ENCODE measurements at places on chromosomes 5 and 9.
A peak's percentile ranks its signal among the peaks of the same experiment; 100 is the strongest.

GRCh38 chr9:129177443-129177790, 644 bp downstream of the IER5L start:
- DNase-seq = no peak

- DNase-seq = no peak
Measured at GRCh38 chr9:8254541-8254940, 455.0 kb upstream of the DMAC1 start.

DNA sequence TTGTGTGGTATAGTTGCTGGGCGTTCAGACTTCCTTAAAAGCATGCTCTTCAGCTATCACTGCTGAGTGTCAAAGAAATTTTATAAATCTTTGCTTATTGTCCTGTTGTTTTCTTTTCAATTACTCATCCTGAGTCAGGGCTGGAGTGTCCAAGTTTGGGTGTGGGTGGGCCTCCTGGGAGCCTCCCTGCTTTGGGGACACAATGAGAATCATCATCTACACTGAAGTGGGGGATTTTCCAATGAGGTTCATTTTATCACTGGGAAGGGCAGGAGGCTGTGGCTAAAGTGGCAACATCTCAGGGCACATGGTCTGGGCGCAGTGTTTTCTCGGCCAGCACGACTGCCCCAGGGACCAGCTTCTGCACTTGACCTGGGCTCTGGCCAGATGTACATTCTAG, 19.5 kb downstream of the GFPT2 start:
- DNase-seq = no peak

DNA sequence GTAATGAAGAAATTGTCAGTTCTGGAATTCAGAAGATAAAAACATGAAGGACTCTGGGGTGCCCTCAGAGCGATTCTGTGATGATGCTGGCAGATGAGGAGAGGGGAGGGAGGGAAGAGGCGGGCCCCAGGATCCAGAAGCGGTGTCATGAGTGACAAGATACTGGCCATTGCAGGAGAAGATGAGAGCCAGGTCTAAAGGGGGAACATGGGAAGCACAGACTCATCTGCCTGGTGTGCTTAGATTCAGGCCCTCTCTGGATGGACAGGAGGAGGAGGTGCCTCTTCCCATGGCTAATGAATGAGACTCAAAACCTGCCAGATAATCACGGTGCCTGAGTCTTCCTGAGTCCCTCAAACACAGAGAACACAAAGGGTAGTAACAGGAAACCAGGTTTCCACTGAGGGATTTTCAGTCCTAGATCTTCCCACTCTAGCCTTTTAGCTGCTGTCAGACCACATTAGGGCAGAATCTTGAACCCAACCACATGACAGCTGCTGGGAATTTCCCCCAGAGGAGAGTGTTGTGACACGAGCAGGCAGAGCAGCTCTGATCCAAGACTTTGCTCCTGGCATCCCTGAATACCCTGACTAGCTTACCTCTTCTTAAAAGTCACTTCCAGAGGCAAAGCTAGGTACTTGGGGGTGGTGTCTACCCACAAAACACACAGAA, 28.2 kb upstream of the HSPA9 start:
- no peak for DNase-seq

DNA sequence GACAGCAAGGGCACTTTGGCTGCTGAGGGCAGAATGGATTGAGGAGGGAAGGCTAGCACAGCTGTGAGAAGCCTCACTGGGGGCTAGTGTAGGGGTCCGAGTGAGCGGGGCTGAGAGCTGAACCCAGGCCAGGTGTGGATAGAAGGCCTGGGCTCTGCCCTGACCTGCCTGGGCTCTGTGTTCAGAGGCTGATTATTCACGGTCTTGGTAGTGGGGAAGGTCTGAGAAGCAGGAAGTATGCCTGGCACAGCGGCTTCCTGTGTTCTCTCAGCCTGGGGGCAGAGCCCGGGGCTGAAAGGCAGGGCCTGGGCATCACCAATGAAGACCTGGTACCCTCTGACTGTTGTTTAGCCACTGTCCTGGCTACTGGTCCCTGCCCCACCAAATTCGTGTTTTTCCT, 136.4 kb upstream of the TBC1D2 start:
- no peak for DNase-seq

- no peak for DNase-seq
Measured at GRCh38 chr9:136626740-136627642, 35.7 kb upstream of the EGFL7 start.

- no peak for DNase-seq
Measured at GRCh38 chr5:106401561-106401960, 1269.2 kb downstream of the EFNA5 start.

- DNase-seq = no peak
Measured at GRCh38 chr9:8391132-8391531, 591.6 kb upstream of the DMAC1 start.

DNA sequence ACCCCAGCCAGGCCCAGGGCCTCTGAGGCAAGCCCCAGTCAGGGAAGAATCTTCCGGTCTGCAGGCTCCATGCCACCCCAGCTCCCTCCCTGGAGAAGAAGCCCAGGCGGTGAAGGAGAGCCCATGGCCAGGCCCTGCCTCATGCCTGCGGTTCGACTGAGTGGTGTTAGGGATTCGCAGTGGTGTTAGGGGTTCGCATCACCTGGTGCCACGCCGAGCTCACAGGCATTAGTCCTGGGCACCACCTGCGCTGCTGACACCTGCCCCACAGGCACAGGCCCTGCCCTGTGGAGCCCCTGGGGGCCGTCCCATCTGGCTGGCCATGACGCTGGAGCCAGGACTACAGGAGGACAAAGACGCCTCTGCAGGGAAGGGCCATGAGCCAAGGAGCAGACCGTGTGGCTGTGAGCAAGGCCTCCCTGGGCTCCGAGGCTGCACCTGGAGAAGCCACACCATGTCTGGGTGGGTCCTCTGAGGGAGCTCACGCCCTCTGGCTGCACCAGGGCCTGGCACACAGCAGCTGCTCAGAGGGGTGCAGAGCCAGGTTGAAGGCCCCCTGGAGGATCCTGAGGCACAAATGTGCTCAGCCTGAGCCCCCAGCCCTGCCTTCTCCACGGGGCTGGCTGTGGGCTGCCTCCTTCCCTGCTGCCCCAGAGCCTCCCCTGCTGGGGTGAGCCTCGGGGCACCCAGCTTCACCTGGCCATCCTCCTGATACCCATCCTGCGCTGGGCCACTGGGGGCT, 27.6 kb upstream of the RNF130 start:
- no peak for DNase-seq

DNA sequence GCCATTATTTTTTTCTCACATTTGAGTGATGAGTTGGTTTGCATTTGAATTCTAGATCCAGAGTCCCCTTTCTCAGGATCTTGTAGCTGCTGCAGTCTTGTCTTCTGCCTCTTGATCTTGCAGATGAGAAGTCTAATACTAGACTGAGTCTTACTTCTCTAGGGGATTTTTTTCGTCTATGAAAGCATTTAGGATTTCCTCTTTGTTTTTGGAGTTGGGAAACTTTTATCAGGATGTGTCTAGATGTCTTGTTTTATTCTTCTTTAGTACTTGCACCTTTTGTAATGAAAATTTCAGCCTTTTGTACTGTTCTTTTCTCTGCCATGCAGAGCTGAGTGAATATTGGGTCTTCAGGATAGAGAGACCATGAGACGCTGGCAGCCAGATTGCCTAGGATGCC, 65.4 kb downstream of the ZNF618 start:
- no peak for DNase-seq

DNA sequence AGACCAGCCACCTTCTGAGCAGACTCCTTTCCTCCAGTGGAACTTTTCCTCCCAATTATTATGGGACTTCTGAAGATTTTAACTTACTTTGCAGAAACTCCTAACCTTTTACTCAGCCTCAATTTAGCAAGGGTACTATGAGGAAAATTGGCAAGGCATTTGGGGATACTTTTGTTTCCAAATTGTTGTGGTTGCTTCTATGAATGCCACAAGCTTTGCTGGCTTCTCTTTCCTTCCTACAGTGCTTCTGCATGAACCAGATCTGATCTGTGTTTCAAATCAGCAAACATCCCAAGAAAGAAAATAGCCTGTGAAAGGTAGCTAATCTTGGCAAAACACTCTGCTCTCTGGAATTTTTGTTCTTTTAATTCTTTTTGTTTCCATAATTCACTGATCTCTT, 57.3 kb upstream of the TAF11L2 start:
- no peak for DNase-seq

DNA sequence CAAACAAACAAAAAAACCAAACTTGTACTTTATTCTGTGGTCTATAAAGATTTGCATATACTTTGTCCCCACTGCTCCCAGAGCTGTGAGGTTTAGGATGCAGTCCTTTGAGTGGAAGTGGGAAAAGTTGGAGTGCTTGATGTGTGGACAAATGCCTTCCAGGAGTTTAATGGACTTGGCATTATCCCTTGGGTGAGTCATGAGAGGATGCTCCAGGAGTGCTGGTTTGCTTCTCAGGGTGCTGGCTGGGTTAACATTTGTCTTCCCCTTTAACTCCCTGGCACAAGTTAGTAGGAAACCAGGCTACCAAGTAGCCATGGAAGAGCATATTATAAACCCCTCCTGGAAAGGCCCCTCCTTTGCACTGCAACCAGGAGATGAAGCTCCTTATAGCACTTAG, 417.4 kb upstream of the RIOK2 start:
- DNase-seq = no peak

DNA sequence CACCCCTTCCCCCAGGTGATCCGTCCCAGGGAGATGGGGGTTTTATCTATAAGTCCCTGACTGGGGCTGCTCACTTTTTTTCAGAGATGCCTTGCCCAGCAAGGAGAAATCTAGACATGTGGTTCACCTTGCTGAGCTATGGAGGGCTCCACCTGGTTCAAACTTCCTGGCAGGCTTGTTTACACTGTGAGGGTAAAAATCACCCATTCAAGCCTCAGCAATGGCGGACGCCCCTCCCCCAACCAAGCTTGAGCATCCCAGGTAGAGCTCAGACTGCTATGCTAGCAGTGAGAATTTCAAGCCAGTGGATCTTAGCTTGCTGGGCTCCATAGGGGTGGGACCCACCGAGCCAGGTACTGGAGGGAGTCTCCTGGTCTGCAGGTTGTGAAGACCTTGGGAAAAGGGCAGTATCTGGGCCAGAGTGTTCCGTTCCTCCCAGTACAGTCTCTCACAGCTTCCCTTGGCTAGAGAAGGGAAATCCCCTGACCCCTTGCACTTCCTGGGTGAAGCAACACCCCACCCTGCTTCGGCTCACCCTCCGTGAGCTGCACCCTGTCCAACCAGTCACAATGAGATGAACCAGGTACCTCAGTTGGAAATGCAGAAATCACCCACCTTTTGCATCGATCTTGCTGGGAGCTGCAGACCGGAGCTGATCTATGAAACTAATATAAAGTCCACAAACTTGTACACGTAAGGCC, 231.7 kb downstream of the CTNND2 start:
- DNase-seq = no peak

DNA sequence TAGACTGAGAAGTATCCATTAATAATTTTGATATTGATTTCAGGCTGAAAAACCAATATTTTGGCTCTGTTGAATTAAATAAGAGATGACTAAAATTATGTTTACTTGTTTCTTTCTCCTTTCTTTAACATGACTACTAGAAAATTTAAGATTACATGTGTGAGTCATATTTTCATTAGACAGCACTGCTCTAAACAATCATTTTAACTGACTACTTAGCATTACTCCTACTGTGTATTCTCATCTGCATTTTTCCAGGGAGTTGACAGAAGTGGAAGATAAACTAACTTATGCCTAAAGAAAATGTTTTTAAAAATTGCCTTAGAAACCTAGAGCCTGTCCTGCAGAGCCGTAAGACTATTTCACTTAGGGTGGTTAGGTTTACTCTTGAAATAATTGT, 29.1 kb downstream of the TNC start:
- no peak for DNase-seq

GRCh38 chr5:135318924-135319323, 80.1 kb downstream of the MACROH2A1 start:
- DNase-seq = no peak

GRCh38 chr5:153429761-153430380, 60.6 kb upstream of the GRIA1 start:
- no peak for DNase-seq

GRCh38 chr5:110463106-110463505, 263.4 kb downstream of the TMEM232 start:
- no peak for DNase-seq

DNA sequence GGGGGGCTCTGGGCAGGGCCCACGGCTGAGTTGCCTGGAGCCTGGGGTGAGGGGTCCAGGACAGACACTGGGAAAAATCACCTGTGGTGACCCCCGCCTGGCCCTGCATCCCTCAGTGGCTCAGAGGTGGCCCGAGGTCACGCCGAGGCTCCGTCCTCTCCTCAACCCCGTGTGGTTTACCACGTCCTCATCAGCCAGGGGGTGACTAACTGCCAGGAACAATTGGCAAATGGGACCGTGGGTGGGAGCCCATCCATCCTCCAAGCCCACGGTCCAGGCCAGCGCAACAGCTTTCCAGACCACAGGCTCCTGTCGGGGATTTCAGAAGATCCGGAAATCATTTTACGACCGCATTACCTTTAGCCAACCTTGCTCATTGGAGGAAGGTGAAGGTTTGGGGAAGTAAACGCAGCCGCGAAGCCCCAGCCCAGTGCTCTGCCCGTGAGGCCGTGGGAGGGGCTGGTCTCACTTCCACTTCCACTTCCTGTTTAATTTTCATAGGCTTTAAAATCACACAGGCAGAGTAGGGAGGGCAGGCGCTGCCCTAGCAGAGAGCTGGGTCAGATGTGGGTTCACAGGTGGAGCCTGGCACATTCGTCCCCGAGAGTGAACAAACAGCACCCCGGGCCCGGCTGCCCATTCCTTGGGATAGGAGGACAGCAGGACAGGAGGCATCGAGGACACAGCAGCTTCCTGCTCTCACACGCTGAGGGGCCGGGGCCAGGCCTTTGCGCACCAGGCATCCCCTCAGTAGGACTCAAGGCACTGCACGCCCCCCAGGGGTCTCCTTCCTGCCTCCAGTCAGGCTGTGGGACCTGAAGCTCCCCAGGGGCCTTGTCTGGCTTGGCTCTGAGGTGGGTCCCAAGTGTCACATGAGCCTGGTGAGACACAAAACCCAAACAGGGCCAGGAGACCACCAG, 19.8 kb upstream of the SLC9A3 start:
- DNase-seq = peak; percentile 18

Data from CD4-positive, alpha-beta T cell (primary cell).